Hepatocyte (in vitro differentiated cells): ENCODE measurements at places on chromosomes 7 and 10.

- no peaks in the 10 kb centered on the region for H3K36me3 ChIP-seq
- no peaks in the 10 kb centered on the region for H3K27me3 ChIP-seq
- no peak for DNase-seq
- H3K27ac ChIP-seq: peak overlapping the region; percentile 65
- peaks cover 12% of the 10 kb centered on the region for H3K4me1 ChIP-seq
These were observed 83.7 kb upstream of the PDGFA start for GRCh38 chr7:603152-603951.

- no peaks in the 10 kb centered on the region for H3K4me1 ChIP-seq
- H3K4me3 ChIP-seq: no peak overlapping the region
- H3K27ac ChIP-seq: no peak overlapping the region
- no peaks in the 10 kb centered on the region for H3K36me3 ChIP-seq
- no peak for DNase-seq
- no peaks in the 10 kb centered on the region for H3K27me3 ChIP-seq
These were observed 66.4 kb downstream of the MYL10 start for GRCh38 chr7:101562531-101563197.

GRCh38 chr10:95693071-95693667, 558 bp downstream of the TCTN3 start:
- H3K4me1 ChIP-seq: peaks cover 7% of the 10 kb centered on the region
- peak; percentile 11 for DNase-seq
- peak overlapping the region; percentile 56 for H3K4me3 ChIP-seq
- H3K27me3 ChIP-seq: no peaks in the 10 kb centered on the region

- no peak for DNase-seq
- H3K4me3 ChIP-seq: no peak overlapping the region
- no peaks in the 10 kb centered on the region for H3K4me1 ChIP-seq
- no peak overlapping the region for H3K27ac ChIP-seq
- no peaks in the 10 kb centered on the region for H3K36me3 ChIP-seq
- no peaks in the 10 kb centered on the region for H3K27me3 ChIP-seq
These were observed 46.0 kb upstream of the KDM7A start for GRCh38 chr7:140222814-140223213.

GRCh38 chr7:144670218-144670617, 165.6 kb downstream of the TPK1 start:
- no peaks in the 10 kb centered on the region for H3K27me3 ChIP-seq
- no peak overlapping the region for H3K27ac ChIP-seq
- H3K4me3 ChIP-seq: no peak overlapping the region
- H3K4me1 ChIP-seq: no peaks in the 10 kb centered on the region
- DNase-seq: peak; percentile 42
- H3K36me3 ChIP-seq: no peaks in the 10 kb centered on the region

DNA sequence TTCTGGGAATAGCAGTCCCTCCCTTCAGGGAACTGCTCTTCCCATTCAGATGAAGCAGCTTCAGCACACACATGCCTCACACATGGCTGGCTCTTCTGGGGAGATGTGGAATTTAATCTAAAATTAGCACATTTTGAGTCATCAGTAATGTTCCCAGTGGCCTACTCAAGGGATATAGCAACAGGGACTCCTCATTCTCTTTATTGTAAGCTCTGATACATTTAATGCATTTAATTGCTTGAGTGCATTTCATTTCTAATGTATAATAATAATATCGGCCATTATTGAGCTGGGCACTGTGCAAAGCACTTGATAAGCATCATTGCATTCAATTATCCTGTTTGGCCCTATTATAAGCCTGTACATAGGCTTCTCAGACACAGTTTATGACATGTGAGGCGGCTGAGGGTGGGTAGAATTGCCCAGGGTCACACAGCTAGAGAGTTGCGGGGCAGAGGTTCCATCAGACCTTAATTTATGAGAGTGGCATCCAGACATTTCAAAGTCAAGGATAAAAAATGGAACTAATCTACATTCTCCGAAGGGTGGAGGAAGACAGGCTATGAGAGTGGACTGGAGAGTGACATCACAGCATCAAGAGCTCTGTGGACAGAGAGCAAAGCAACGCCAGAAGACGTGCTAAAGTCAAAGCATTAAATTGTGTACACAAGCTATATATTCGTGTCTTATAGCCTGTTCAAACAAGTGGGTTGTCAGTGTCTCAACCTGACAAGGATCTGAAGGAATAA, 76.8 kb downstream of the LANCL2 start:
- H3K36me3 ChIP-seq: no peaks in the 10 kb centered on the region
- H3K4me3 ChIP-seq: no peak overlapping the region
- H3K4me1 ChIP-seq: no peaks in the 10 kb centered on the region
- H3K27me3 ChIP-seq: no peaks in the 10 kb centered on the region
- no peak overlapping the region for H3K27ac ChIP-seq
- DNase-seq: no peak
